ENCODE measurements at places on chromosomes 1 and 21. TPM values are rescaled to one million over a fixed set of nuclear protein-coding genes. Genes with fewer than 3 reads are reported as not detected.

AGO3 gene
- total RNA-seq = 28.9 TPM

CR1 gene
- not detected for total RNA-seq

AMY1C gene
- total RNA-seq = not detected

MRPS21 gene
- total RNA-seq = 129 TPM
